Cerebellum (tissue), 4 donors: ENCODE measurements at places on chromosomes 13 and 19. TPM values are rescaled to one million over a fixed set of nuclear protein-coding genes. Genes with fewer than 3 reads are reported as not detected.
A peak's percentile ranks its signal among the peaks of the same experiment; 100 is the strongest.

The FCGBP gene
- total RNA-seq, result 5.8 TPM

- DNase-seq, result no peak
Observed at GRCh38 chr13:30153545-30154426, 153.6 kb downstream of the KATNAL1 start.

DNA sequence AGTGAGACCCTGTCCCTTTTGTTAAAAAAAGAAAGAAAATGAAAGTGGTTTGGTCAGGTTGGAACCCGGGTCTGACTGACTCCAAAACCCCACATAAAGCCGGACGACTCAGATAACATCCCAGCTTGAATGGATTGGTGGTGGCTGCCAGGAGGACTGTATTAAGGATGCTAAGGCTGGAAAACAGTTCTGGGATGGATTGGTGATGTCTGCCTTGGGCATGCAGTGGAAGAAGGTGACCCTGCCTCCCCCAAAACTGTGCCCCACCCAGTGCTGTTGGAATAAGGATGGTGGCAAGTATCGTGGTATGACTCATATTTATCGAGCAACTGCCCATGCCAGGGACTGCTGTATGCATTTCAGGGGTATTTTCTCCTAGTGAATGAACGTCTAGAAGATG, 18.5 kb upstream of the COLGALT1 start:
- DNase-seq, result no peak

The NFKBIB gene
- total RNA-seq, result 4.0 TPM

The BTBD2 gene
- 48.9 TPM for total RNA-seq

The ANGPTL4 gene
- total RNA-seq, result 0.91 TPM

DNA sequence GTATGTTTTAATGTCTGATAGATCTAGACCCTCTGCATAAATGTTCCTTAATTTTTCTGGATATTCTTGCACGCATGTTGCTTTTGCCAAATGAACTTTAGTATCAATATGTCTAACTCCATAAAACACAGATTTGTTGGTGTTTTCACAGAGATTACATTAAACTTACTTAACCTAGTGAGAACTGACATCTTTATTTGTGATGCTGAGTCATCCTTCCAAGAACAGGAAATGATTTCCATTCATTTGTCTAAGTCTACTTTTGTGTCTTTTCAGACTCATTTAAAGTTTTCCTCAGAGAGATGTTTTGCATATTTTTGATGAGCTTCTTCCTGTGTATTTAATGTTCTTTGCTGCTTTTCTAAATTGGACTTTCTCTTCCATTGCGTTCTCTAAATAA, 184.0 kb downstream of the SLC7A1 start:
- DNase-seq, result no peak

DNA sequence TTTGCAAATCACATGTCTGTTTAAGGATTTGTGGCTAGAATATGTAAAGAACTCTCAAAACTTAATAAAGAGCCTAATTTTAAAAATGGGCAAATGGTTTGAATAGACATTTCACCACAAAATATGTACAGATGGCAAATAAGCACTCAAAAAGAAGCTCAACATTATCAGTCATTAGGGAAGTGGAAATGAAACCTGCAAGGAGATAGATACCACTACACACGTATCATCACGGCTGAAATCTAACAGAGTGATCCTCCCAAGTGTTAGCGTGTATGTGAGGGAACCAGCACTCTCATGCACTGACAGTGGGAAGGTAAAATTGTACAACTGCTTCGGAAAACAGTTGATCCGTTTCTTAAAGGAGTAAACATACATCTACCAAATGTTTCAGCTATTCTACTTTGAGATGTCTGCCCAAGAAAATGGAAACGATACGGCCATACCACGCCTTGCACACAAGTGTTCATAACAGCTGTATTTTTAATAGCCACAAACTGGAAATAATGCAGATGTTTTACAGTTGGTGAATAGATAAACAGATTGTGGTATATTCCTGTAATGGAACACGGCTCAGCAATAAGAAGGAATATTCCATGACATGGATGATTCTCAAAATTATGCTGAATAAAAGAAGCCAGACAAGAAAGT, 14.5 kb downstream of the ARHGEF7 start:
- DNase-seq, result no peak

The GZMM gene
- total RNA-seq, result not detected

The KIR2DL4 gene
- not detected for total RNA-seq

GRCh38 chr19:33863436-33863835, 66.8 kb downstream of the KCTD15 start:
- no peak for DNase-seq

The TMEM38A gene
- 11.3 TPM for total RNA-seq

The ZNF506 gene
- total RNA-seq, result 65.9 TPM

DNA sequence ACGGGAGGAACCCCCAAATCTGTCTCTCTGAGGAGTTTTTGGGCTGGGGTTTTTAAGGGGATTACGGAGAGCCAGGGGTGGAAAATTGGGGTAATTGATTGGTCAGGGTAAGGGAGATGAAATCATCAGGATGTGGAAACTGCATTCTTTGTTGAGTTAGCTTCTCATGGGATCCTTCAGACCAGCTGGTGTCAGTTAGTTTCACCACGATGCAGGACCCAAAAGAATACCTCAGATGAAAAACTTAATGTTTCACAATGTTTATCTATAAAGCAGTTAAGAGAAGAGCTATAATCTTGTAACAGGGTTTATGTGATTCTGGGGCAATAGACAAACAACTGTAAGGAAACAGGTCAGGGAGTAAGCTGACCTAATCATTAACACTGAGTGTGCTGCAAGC, 230.8 kb downstream of the POU4F1 start:
- DNase-seq, result no peak

The C19orf33 gene
- total RNA-seq, result not detected

The HSH2D gene
- not detected for total RNA-seq

GRCh38 chr19:42282819-42283187, 13.8 kb downstream of the CIC start:
- DNase-seq, result no peak

DNA sequence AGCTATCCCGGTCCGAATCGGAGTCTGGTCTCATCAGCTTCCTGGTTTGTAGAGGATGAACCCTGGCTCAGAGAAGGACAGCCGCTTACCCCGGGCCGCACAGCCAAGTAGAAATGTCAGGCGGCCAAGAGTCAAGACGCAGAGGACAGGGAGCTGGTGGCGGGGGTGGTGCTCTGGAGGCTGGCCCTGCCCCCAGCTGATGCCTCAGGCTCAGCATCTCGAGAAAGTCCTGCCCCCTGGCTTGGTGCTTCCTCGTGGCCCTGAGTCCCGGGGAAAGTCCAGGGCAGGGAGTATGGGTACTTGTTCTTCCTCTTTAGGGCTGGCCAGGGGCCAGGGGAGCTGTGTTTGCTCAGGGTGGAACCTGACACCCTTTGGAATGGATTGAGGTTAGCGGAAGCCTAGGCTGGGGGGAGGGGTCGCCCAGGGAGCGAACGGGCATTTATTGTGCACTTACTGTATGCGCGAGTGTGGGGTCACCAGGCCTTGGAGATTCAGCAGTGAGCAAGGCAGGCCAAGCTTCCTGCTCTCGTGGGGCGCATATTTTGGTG, 2.2 kb downstream of the TJP3 start:
- no peak for DNase-seq

DNA sequence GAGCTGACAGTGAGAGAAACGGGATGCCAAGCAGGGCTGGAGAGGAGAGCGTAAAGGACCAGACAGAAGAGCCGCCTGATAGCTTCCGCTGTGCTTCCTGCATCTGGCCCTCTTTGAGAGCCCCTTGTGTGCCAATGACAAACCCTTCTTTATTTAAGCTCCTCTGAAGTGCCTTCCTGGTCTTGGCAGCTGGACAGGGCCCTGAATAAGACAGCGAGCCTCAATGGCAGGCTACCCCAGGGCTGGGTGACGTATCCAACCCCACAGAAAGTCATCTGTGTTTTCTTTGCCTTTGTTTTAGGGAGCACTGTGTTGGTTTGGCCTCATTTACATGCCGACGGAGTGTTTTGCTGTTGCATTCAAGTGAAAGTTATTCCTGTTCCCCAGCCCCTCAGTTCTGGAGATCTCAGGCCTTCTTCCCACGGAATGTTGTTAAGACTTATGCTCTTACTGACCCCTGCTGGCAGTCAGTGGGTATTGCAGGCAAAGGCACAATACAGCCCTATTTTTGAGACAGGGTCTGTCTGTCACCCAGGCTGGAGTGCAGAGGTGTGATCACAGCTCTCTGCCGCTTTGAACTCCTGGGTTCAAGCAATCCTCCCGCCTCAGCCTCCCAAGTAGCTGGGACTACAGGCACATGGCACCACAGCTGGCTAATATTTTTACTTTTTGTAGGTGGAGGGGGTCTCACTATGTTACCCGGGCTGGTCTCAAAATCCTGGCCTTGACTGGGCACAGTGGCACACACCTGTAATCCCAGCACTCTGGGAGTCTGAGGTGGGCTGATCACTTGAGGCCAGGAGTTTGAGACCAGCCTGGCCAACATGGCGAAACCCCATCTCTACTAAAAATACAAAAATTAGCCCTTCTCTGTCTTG, 16.8 kb downstream of the CCL25 start:
- DNase-seq, result no peak

GRCh38 chr19:40305403-40305802, 20.3 kb upstream of the AKT2 start:
- DNase-seq, result peak; percentile 80

- no peak for DNase-seq
Observed at GRCh38 chr13:39577838-39578491, 25.0 kb downstream of the LHFPL6 start.

DNA sequence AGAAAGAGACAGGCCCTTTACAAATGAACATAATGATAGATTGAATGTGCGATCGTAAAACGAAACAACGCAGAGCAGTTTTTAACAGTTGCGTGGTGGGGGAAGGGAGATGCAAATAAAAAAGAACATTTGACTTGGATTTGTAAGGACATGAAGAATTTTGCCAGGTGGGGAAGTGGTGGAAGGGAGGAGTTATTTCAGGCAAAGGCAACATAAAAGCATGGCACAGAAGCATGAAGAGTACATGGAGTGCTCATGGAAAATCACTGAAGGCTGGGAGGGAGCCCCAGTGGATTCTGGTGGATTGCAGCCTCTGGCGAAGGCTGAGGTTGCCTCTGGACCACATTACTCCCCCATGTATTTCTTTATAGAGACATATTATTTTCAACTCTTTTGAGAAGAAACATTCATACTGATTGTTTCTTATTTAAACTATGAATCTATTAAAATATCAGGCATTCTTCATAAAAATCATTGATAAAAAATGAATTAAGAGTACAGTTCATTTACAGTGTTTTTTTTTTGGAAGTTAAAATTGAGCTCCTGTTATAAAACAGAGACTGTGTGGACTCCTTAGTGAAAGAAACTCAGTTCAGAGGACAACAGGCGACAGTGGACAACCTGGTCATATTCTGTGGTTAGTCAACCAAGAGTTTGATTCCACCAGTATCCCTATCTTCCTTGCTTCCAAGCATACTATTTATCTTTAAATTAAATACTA, 57.5 kb downstream of the STARD13 start:
- no peak for DNase-seq

DNA sequence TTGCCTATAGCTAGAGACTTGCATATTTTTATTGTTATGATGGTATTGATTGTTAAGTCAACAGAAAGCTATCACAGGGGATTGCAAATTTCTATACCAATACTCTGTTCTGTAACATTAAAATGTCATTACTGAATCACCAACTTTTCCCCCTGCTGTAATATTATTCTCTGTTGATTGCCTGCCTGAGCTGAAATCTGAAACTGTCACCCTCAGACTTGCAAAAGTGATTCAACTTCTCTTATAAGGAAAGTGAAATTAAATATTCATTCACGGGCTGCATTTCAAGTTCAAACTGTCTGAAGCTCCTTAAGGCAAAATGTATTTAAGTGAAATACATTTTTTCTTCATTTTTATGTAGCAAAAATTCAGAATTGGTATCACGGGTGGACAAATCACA, 723.2 kb downstream of the PCDH9 start:
- no peak for DNase-seq

- DNase-seq, result no peak
Observed at GRCh38 chr13:36629057-36629385, 44.8 kb upstream of the SERTM1 start.

DNA sequence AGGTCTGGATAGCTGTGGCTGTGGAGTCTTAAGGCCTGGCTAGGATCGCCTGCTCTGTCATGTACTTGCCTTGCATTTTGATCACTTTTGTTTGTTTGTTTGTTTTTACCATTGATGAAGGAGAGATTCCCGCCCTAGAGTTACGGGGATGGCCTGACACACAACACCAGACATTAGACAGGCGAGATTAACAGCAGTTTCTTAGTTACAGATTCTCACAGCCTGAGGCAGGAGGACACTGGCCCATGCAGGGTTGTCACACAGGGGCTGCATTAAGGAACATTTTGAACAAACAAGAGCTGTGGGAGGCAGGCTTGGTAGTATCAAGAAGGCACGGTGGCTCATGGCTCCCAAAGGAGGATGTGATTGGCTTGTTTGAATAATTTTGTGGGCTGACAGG, 291.8 kb downstream of the HS6ST3 start:
- DNase-seq, result no peak

DNA sequence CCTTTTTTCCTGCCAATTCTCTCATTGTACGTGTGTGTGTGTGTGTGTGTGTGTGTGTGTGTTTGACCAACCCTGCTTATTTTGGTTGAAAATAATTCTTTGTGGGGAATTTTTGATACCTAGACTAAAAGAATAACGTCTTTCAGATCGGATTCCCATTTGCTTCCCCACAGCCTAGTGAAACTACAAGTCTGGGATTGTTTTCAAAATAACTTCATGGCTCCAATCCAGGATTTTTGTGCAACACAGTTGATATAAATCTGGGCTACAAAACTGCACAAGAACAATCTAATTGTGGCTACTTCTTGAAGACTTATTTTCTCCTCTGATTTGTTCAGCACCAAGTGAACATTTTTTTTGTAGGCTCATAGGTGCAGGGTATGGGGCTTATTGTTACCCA, 332.8 kb upstream of the MIR17HG start:
- DNase-seq, result no peak
